ENCODE measurements at places on chromosomes 12 and 14. TPM values are rescaled to one million over a fixed set of nuclear protein-coding genes. Genes with fewer than 3 reads are reported as not detected.
A peak's percentile ranks its signal among the peaks of the same experiment; 100 is the strongest.

Gene NAV3
- polyA plus RNA-seq, result 15.9 TPM

Gene PARP11
- polyA plus RNA-seq, result 1.8 TPM

Gene EIF2S3B
- polyA plus RNA-seq, result 0.16 TPM

Gene LALBA
- polyA plus RNA-seq, result not detected

Gene SLC4A8
- polyA plus RNA-seq, result 3.6 TPM

Gene IGFBP6
- polyA plus RNA-seq, result 290 TPM

Gene CAPZA3
- polyA plus RNA-seq, result not detected

Gene PZP
- not detected for polyA plus RNA-seq

Gene LIMA1
- 96.6 TPM for polyA plus RNA-seq

Gene ASB8
- 13.8 TPM for polyA plus RNA-seq

- no peaks in the 10 kb centered on the region for H3K27me3 ChIP-seq
- H3K4me3 ChIP-seq, result no peak overlapping the region
- no peak overlapping the region for H3K27ac ChIP-seq
- no peaks in the 10 kb centered on the region for H3K4me1 ChIP-seq
- H3K36me3 ChIP-seq, result no peaks in the 10 kb centered on the region
Measured at GRCh38 chr12:120342175-120343038, 14.8 kb upstream of the PLA2G1B start.

DNA sequence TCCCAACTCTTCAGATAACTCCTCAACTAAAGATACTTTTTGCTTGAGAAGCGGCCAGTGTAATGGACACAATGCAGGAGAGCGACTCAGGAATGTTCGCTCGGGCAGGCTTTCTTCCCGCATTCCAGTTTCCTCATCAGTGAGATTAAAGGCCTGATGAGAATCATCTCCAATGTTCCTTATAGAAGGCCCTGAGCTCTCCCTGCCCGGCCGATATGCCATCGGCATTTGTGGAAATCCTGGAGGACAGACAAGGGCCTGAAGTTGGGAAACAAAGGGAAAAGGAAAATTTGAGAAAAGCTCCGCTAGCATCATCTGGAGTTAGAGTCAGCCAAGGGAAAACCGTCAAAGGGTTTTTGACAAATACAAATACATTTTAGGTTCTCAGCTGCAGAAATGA lies 38.0 kb upstream of the FOXN3 start:
- no peaks in the 10 kb centered on the region for H3K36me3 ChIP-seq
- H3K27me3 ChIP-seq, result no peaks in the 10 kb centered on the region
- no peaks in the 10 kb centered on the region for H3K4me1 ChIP-seq

- H3K36me3 ChIP-seq, result no peaks in the 10 kb centered on the region
- peaks cover 76% of the 10 kb centered on the region for H3K27me3 ChIP-seq
- no peak overlapping the region for H3K27ac ChIP-seq
- no peaks in the 10 kb centered on the region for H3K4me1 ChIP-seq
- no peak for DNase-seq
Measured at GRCh38 chr14:99268810-99269707, 2.9 kb downstream of the BCL11B start.

GRCh38 chr12:122350141-122350848 lies 72.2 kb downstream of the CLIP1 start:
- no peaks in the 10 kb centered on the region for H3K4me1 ChIP-seq
- peak overlapping the region; percentile 70 for H3K27ac ChIP-seq
- no peak overlapping the region for H3K4me3 ChIP-seq
- H3K36me3 ChIP-seq, result peaks cover 47% of the 10 kb centered on the region
- H3K27me3 ChIP-seq, result no peaks in the 10 kb centered on the region

DNA sequence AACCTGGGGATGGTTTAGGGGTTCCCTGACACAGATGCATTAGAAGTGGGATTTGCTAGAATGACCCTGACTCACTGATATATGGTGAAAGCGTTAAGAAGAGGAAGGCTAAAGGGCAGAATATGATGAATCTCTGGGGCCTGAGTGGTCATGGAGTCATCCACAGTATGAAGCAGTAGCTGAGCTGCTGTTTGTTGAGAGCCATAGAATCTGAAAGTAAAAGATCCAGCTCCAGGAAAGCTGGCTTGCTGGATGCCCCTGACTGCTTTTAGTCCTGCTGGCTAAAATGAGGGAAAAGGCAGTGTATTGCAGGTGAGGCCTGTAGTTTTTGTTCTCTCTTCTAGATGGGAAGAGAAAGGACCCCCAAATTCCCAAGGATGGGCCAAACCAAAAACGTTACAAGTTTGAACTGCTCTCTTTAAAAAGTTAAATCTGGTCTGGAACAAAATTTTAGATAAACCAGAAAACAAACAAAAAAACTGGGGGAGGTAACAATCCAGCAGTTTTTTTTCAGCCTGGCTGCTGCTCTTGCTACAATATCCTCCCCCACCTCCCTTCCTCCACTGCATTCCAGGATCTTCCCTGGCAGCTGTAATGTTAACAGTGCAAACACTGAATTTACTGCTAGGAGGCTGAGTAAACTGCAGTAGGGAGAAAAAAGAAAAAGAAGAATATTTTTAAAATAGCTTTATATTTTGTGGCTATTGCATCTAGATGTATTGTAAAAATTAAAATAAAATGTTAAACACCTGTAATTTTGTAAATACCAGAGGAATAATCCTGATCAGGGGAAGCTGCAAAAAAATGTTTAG lies 16.5 kb downstream of the SEL1L start:
- no peak overlapping the region for H3K27ac ChIP-seq
- peaks cover 31% of the 10 kb centered on the region for H3K36me3 ChIP-seq
- no peak for DNase-seq
- H3K27me3 ChIP-seq, result no peaks in the 10 kb centered on the region
- no peaks in the 10 kb centered on the region for H3K4me1 ChIP-seq

- no peak overlapping the region for H3K27ac ChIP-seq
- no peaks in the 10 kb centered on the region for H3K36me3 ChIP-seq
- no peak overlapping the region for H3K4me3 ChIP-seq
- no peak for DNase-seq
- no peaks in the 10 kb centered on the region for H3K27me3 ChIP-seq
- no peaks in the 10 kb centered on the region for H3K4me1 ChIP-seq
Measured at GRCh38 chr14:41295734-41296133, 310.9 kb upstream of the LRFN5 start.

DNA sequence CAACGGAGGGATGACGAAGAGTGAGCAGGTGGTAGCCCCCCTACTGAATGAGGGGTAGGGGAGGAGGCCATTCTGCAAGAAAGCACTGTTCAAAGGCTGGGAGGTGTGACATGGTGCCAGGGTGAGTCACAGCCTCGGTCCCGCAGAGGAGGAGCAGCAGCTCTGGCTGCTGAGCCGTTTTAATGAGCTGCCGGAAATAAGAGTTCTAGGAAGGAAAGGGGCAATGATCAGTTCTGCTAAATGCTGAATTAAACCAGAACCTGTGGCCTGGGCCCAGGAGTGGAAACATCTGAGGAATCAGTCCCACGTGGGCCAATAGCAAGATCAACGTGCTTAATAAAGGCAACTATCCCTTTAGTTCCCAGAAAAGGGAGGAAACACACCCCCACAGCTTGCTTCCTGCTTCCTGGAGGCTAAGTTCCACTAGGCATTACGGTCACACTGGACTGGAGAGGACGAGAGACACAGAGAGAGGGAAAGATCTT lies 3.6 kb downstream of the ABCD4 start:
- no peak overlapping the region for H3K27ac ChIP-seq
- H3K27me3 ChIP-seq, result no peaks in the 10 kb centered on the region
- no peak overlapping the region for H3K4me3 ChIP-seq

- peaks cover 5% of the 10 kb centered on the region for H3K4me1 ChIP-seq
- peak within 1 kb of the TSS; percentile 69 for H3K27ac ChIP-seq
- no peaks in the 10 kb centered on the region for H3K36me3 ChIP-seq
- peak; percentile 77 for DNase-seq
Measured at GRCh38 chr12:26124446-26125399, at the start of gene BHLHE41. TSS of gene BHLHE41 (minus strand) at chr12:26125037. CDS start at chr12:26124779, 258 bp downstream.

GRCh38 chr12:89393551-89394121 lies 41.3 kb upstream of the DUSP6 start:
- no peak overlapping the region for H3K4me3 ChIP-seq
- no peaks in the 10 kb centered on the region for H3K27me3 ChIP-seq
- no peak overlapping the region for H3K27ac ChIP-seq
- no peak for DNase-seq
- no peaks in the 10 kb centered on the region for H3K36me3 ChIP-seq

DNA sequence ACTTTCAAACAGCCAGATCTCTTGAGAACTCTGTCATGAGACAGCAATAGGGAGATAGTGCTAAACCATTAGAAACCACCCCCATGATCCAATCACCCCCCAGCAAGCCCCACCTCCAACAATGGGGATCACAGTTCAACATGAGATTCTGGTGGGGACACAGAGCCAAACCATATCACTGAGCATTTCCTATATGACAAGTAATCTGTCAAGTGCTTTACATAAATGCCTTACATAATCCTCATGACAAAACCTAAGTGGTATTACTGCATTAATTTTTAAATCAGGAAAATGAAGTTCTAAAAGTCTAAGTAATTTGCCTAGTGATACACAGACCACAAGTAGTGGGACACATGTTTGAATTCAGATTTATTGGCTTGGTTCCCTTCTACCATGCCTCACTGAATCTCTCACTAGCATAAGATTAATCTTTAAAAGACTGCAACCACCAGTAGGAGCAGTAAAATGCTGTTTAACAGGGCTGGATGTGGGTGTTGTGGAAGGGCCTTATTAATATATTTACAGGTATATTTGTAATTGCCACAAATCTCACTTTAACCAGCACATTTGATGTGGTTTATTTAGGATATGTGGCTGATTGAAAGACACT lies 323.1 kb upstream of the FBXO33 start:
- H3K27me3 ChIP-seq, result no peaks in the 10 kb centered on the region
- no peak overlapping the region for H3K4me3 ChIP-seq
- H3K27ac ChIP-seq, result no peak overlapping the region
- no peak for DNase-seq
- no peaks in the 10 kb centered on the region for H3K36me3 ChIP-seq

GRCh38 chr14:76904100-76904739 lies 78.0 kb downstream of the LRRC74A start:
- no peak overlapping the region for H3K4me3 ChIP-seq
- no peaks in the 10 kb centered on the region for H3K36me3 ChIP-seq
- peak; percentile 34 for DNase-seq
- H3K27me3 ChIP-seq, result no peaks in the 10 kb centered on the region
- no peak overlapping the region for H3K27ac ChIP-seq

DNA sequence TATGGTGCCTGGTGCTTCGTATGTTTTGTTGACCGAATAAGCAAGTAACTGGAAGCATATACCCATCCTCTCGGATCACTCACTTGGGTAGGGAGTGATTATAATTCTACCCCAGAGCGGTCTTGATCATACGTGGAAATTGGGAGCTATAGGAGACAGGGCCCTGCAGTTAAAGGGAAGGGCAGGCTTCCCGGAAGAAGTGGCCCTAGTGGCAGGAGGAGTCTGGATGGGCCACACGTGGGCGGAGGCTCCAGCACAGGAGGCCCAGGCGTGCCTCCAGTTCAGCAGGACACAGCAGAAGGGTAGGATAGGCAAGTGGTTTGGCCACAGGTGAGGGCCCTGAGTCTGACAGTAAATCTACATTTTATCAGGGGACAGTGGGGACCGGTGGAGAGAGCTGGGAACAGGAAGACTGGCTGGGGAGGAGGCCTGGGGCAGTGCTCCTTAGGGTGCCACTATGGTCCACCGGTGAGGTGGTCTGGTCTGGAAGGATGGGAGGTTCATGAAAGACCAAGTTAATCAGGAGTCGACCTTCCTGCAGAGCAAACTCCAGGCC lies 23.5 kb upstream of the YY1 start:
- no peaks in the 10 kb centered on the region for H3K36me3 ChIP-seq
- no peaks in the 10 kb centered on the region for H3K27me3 ChIP-seq
- H3K27ac ChIP-seq, result no peak overlapping the region
- H3K4me1 ChIP-seq, result 0 out of 2 replicates have a peak, but pooled peaks cover 6% of the 10 kb centered on the region
- H3K4me3 ChIP-seq, result no peak overlapping the region
- no peak for DNase-seq

- H3K27ac ChIP-seq, result peak overlapping the region; percentile 98
- H3K36me3 ChIP-seq, result no peaks in the 10 kb centered on the region
- DNase-seq, result no peak
- no peaks in the 10 kb centered on the region for H3K27me3 ChIP-seq
- peaks cover 10% of the 10 kb centered on the region for H3K4me1 ChIP-seq
Measured at GRCh38 chr12:26275313-26276131, 80.1 kb downstream of the SSPN start.

GRCh38 chr12:86456241-86456640 lies 200.1 kb upstream of the MGAT4C start:
- H3K36me3 ChIP-seq, result no peaks in the 10 kb centered on the region
- no peak overlapping the region for H3K4me3 ChIP-seq
- H3K27ac ChIP-seq, result no peak overlapping the region
- DNase-seq, result no peak
- no peaks in the 10 kb centered on the region for H3K4me1 ChIP-seq

DNA sequence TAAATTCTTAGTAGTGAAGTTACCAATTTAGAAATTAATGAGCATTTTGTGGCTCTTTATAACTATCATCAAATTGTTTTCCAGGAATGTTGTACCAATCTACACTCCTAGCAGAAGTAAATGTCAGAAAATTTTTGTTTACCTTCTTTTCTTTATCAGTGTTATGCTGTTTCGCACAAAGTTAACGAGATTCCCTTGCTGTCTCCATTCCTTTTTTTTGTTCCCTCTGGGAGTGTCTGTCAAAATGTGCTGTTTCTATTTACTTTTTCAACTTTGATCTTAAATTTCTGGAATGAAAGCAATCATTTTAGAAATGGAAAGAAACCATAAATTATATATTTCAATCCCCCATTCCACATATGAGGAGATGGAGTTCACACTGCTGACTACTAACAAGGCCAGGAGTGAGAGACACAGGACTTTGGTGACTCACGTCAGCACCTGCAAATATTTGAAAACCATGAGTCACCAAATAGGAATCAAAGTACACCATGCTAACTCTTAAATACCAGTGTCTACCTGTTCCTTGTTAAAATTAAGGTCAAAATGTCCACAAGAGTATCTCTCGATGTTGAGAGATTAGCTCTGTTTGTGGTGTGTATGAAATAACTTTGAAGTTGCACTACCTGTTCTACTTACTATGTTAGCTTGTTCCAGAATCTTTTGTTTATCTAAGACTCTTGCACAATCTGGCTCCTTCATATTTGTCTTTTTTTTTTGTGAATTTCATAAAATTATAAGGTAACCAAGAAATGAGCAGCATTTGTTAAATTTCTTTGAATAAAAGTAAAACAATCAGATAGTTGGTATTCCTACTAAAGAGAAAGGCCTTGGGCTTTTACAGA lies 106.0 kb downstream of the RMST start:
- H3K27ac ChIP-seq, result no peak overlapping the region
- no peaks in the 10 kb centered on the region for H3K27me3 ChIP-seq
- no peak overlapping the region for H3K4me3 ChIP-seq
- no peak for DNase-seq
- H3K4me1 ChIP-seq, result no peaks in the 10 kb centered on the region

- no peak overlapping the region for H3K27ac ChIP-seq
- peaks cover 31% of the 10 kb centered on the region for H3K36me3 ChIP-seq
- DNase-seq, result no peak
Measured at GRCh38 chr12:62409068-62409467, 57.6 kb upstream of the MON2 start.

DNA sequence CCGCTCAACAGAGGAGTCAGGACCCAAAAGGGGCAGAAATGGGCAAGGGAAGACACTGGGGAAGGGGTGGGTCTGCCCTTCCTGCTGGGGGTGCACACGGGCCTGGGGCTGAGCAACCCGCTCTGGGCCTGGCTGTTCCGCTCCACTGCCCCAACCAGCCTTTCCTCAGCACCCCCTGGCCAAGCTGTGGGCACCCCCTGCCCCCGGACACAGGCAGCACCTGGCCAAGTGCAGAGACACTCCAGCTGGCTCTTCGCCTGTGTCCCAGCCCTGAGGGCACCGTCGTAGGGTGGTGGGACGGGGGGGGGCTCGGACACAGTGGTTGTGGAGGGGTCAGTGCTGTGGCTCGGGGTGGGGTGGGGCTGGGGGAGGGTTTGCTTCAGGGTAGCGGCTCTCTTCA lies 10.3 kb downstream of the PACS2 start:
- no peak overlapping the region for H3K27ac ChIP-seq
- H3K27me3 ChIP-seq, result no peaks in the 10 kb centered on the region
- H3K36me3 ChIP-seq, result no peaks in the 10 kb centered on the region
